ENCODE measurements at places on chromosomes 16 and 17.

GRCh38 chr16:85180827-85181738 is 68.8 kb upstream of the CIBAR2 start:
- DNase-seq: no peak

DNA sequence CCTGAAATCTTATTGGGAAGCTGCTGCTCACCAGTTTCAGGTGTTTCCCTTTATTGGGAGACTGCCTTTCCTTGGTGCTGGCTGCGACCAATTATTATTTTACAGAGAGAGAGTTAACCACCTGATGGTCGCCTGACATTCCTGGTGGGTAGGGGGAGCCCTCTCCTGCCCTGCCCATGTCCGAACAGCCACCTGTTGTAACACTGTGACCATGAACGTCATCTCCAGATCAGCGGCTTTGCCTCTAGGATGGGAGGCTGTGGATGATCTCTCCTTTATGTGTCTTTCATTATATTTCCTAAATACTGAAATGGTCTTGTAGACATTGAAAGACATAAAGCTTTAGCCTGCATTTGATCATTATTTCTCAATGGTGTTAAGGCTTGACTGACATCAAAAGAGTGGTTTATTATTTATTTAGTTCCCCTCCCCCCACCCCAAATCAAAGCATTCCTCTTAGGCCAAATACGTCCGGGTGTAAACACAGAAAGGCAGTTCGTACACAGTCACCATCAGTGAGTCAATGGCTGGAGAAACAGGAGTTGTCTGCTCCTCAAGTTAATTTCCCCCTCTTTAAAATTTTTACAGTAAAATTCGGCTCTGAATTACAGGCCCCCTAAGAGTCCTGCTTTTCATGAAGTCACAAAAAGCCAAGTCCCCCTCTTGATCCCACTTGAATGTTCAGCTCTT is 57.8 kb upstream of the CACNG5 start:
- no peak for DNase-seq

- DNase-seq: no peak
These were observed 585.4 kb downstream of the WWOX start for GRCh38 chr16:78684655-78685375.

- DNase-seq: no peak
These were observed 635 bp downstream of the WNK4 start for GRCh38 chr17:42780851-42781638.

GRCh38 chr16:60419859-60420258 is 1616.4 kb downstream of the CDH8 start:
- no peak for DNase-seq

- DNase-seq: no peak
These were observed 32.3 kb upstream of the SLC25A19 start for GRCh38 chr17:75321506-75321905.

GRCh38 chr16:66878067-66878466 is 2.2 kb upstream of the PDP2 start:
- DNase-seq: no peak
